ENCODE measurements at places on chromosomes 3 and 15.

DNA sequence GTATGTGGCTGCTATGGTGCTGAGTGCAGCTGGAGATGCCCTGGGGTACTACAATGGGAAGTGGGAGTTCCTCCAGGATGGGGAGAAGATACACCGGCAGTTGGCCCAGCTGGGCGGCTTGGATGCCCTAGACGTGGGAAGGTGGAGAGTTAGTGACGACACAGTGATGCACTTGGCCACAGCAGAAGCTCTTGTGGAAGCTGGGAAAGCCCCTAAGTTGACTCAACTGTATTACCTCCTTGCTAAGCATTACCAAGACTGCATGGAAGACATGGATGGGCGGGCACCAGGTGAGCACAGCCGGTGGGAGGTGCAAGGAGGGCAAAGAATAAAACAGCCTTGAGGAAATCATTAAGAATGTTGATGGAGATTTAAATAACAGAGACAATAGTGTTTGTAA lies 2.9 kb downstream of the ADPRH start:
- DNase-seq = no peak

- no peak for DNase-seq
Observed at GRCh38 chr3:11464356-11464755, 179.4 kb downstream of the VGLL4 start.

DNA sequence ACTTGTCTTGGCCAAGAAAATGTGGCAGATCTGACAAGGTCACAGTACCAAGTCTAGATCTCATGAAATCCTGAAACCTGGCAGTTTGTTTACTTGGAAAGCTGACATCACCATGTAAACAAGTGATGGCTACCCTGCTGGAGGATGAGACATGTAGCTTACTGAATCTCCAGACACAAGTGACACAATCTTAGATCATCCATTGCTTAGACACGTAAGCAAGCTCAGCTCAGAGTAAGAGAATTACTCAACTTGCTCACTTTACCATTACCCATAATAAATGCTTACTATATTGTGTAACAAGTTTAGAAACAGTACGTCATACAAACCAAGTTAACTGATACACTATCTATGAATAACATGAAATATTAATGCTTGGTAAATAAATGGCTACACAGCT lies 263.8 kb downstream of the TBC1D5 start:
- no peak for DNase-seq

DNA sequence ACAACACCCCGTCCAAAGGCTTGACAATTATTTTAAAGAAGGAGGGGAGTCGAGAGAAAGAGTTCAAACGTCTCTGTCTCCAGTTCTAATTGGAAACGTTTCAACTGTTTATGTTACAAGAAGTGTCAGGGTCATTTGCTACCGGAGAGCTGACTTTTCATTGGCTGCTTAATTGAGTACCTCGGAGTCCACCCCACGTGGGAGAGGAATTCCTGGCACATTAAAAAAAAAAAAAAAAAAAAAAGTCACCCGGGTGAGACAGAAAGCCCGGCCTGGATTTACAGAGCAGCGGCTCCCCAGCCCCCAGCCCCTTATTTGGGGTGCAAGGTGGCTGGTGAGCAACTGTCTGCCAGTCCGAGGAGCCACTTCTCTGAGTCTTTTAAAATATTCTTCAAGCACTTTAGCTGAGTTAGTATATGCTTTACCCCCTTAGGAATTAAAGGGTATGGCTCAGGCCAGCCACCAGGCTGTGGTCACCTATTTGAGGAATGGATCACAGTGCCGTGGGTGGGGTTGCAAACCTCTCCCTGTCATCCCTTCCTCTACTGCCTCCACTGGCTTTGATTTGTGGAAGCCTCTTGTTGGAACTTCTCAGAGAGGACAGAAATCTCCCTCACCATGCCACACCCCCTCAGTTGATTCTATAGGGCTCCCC lies 3.9 kb upstream of the TLE3 start:
- DNase-seq = no peak

GRCh38 chr3:153144071-153144470 lies 18.0 kb upstream of the RAP2B start:
- no peak for DNase-seq

DNA sequence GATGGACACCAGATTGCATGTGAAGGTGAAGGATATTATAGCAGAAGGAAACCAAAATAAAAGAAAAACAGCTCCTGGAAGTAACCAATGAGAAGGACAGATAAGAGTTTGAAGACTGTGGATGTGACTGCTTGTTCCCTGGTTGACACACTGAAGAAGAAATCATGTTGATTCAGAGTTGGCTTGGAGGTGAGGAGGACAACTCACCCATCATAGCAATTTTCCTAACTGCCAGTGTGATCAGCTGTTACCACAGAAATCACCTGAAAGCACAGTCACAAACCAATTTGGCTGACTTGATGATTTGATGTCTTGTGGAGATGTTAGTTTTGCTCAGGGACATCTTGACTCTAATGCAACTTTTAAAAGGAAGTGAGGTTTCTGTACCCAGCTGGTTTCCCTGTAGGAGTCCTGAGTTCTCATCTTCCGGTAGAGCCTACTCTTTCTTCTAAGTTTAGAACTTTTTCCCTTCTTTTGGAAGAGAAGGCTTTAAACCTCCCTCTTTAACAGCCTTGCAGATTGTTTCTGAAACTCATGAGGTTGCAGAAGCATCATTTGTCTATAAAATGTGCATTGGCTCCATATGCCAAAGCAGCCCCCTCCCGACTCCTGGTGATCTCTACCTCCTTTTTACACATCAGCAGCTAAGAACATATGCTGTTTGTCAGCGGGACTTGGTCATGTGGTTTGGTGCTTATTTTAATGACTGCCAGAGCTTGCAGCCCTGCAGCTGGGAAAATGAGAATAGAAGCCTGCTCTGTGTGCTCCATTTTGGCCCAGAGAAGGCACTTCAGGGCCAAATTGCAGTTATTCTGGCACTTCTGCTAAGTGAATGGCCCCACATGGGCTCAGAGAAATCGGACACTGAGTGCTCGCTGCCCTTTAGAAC lies 10.3 kb downstream of the ATG7 start:
- no peak for DNase-seq

GRCh38 chr3:126889276-126890201 lies 93.4 kb upstream of the PLXNA1 start:
- DNase-seq = no peak

DNA sequence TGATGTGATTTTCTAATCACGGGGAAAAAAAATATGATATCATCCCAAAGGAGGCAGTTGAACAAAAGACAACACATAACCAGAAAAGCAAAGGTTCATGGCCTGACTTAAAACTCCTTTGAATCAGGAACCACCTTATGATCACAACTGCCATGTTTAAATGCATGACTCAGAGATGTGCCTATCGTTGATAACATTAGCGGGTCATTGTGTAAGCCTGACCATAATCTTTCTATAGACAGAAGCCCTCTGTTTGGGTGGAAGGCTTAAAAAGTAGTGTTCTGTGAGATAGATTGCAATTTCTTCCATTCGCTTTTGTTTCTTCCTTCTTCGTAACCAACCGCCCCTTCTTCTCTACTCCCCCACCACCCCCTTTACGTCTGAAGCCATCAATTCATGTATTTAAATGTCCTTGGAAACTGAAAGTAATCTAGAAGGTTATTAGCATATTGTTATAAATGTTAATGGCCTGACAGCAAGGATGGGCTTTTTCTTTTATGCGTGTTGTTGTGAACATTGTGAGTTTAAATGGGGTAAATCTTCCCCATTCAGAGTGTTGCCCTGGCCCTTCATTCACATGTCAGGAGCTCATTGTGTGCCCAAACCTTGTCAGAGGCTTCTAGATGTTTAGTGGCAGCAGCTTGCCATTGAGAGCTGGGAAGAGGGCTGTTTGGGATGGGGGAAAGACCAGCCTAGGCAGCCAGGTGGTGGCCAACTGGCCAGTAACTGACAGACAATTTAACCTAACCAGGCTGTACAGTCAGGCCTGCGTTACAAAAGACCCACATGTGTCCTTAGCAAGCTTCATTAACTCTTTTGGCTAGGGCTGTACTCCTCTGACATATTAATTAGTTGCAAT lies 64.5 kb downstream of the EPHA3 start:
- DNase-seq = no peak

DNA sequence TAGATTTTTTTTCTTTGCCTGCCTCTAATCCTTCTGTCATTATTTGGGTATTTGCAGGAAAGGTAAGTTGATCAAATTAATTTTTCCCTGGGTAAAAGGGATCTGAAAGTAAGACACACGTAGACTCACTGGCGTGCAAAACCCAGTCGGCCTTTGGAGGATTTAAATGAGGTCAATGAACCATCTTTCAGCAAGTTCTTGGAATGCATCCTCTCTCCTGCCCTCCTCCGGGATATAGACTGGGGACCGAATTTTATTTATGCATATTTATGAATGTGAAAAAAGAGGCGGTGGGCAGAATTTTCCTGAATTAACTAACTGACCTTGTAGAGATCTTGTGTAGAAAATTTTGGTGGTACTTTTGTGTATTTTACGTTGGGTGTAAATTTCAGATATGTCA lies 2.2 kb downstream of the CADM2 start:
- DNase-seq = no peak

DNA sequence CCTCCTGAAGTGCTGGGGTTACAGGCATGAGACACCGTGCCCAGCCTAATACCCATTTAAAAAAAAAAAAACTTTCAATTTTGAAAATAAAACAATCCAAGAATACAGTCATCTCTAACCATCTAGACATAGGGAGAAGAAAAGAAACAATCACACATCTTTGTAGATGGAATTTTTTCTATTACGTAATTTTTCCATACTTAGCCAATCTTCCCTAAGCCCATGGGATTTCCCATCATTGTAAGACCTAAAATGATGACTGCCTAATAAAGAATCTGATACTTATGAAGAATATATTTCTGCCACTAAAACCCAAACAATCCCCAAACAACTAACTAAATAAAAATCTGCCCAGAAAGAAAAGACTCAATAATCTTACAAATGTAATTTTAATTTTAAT lies 88.7 kb downstream of the CBLB start:
- DNase-seq = no peak

DNA sequence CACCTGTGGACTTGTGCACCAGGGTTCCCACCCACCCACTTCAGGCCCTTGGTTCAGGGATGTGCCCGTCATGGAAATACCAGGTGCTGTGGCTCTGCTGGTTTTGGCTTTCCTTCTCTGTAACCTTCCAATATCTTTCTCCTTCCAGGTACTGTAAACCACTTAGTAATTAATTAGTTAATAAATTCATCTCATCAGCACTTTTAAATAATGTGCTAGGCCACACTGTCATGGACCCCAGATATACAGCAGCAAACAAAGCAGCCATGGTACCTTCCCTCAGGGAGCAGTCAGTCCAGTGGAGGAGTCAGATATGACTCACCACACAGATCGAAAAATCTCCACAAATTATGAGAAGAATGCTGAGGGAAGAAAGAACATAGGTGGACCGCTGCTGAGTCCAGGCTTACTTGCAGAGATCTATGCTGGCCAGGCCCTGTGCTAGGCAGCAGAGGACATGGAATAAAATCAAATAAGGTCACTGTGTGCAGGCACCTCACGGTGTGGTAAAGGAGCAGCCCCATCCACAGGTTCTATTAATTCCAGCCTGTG lies 6.8 kb upstream of the GATA2 start:
- no peak for DNase-seq

- no peak for DNase-seq
Observed at GRCh38 chr15:67708500-67708899, 116.8 kb upstream of the SKOR1 start.

- no peak for DNase-seq
Observed at GRCh38 chr3:122013448-122013925, 8.6 kb downstream of the ILDR1 start.

DNA sequence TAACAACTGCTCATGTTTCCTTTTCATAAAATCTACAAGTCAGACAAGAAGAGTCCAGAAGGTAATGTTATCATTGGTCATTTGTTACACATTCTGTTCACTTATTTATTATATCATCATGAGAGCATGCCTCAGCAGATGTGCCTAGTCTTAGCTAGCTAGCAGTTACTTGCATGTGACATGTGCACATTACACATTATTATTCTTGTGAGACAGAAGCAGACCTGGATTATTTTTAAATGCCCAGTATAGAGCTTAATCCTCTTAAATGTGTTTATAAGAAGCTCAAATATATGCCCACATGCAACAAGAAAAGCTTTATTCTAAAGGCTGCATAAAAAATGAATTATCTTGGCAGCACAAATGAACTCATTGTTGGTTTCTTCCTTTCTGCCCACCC lies 12.6 kb downstream of the YEATS2 start:
- DNase-seq = no peak

- no peak for DNase-seq
Observed at GRCh38 chr3:114144909-114145688, 33.8 kb downstream of the DRD3 start.

DNA sequence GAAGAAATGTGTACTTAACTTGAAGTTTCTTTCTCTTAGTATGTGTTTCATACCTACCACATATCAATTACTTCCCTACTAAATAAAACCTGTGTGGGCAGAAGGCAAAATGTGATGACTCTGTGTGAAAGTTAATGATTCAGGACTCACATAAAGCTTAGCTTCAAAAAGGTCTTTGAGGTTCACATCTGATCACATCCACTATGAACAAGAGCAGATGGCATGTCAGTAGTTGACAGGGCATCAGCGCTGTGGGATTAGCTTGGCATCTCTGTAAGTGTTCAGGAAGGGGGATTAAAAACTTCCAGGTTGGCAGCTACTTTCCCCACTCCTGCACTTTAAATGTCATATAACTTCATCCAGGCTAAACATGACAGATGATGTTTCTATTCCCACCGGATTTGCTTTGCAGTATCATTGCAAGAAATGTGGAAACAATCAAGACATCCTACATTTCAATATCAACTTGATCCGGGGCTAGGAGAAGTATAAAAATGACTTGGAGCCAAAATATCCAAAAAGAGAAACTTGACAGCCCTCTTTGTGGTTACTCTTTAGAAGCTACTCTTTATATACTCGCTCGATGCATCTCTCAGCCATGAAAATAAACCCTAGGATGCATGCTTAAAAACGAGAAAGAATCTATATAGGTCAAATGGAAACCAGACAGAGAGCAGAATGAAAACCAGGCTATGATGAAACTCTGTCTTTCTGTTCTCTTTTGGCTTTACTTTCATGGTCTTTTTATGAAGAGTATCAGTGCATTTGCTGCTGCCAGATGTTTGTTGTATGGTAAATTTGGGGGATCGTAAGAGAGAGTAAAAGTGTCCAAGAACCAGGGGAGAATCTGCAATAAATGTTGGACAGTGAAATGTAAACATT lies 273.1 kb upstream of the ALCAM start:
- DNase-seq = no peak

DNA sequence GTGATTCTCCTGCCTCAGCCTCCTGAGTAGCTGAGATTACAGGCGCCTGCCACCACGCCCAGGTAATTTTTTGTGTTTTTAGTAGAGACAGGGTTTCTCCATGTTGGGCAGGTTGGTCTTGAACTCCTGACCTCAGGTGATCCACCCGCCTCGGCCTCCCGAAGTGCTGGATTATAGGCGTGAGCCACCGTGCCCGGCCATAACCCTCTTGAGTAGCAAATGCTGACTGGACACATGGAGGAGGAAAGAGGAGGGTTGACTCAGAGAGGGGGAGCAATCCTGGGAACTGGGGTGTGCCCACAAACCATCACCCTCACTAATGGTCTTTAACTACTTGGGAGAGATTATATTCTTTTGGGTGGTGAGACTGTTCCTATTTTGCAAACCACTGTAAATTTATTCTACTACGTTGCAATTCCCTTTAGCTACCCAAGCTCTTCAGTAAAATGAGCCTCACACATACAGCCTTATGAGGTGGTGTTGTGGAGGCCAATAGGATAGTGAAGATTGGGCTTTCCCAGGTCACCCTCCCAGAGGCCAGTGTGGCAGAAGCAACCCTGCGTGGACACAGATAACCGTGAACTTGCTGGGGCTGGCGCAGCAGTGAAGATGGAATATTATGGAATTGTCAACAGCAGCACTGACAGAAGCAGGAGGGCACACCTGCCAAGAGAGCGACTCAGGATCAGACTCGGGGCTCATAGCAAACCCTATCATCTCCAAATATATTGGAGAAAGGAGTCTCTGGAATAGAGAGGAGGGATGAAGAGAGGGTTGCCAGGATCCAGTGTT lies 37.4 kb downstream of the TLNRD1 start:
- no peak for DNase-seq
